ENCODE measurements at places on chromosomes 3 and 15.
A peak's percentile ranks its signal among the peaks of the same experiment; 100 is the strongest.

GRCh38 chr3:64278625-64279024, 53.4 kb upstream of the PRICKLE2 start:
- DNase-seq, result no peak

- DNase-seq, result no peak
Measured at GRCh38 chr3:127168271-127168670, 24.7 kb upstream of the PRR23E start.

DNA sequence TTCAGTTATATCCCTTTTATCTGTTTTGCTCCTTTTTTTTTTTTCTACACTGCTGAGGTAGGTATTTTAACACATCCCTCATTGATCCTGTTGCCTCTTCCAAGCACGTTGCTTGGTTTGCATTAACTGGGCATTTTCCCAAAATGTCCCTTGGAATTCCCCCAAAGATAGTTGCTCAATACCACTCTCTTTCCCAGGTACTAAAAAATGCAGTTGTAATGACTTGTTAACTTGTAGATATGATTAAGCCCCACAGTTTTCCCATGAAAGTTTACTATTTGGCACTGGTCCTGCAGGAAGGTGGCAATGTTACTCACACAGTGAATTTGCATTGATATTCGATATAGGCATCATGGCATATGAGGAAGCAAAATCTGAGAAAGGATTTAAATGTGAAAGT, 67.1 kb downstream of the GRM7 start:
- DNase-seq, result no peak

DNA sequence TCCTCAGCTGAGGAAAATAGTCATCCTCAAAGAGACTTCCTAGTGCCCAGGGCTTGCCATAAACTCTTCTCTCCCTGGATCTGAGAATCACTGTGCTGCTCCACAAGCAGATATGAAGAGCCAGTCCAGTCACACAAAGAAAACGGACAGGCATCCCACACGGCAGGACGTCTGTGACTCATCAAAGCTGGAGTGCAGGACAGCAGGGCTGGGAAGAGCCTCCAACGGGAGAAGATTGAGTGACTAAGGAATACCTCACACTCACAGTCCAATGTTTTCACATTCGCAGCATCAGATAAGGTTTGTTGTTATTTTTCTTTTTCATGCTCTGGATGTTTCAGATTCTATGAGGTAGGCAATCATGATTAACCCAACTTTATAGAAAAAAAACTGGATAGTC, 57.8 kb downstream of the NEK10 start:
- DNase-seq, result peak; percentile 41

- DNase-seq, result no peak
Measured at GRCh38 chr3:171837698-171838097, 5.5 kb upstream of the TMEM212 start.

GRCh38 chr3:184666442-184666841, 45.4 kb downstream of the MAGEF1 start:
- DNase-seq, result no peak

- DNase-seq, result no peak
Measured at GRCh38 chr3:46899151-46900006, 21.9 kb downstream of the PTH1R start.

- DNase-seq, result no peak
Measured at GRCh38 chr15:62541250-62541649, 376.2 kb upstream of the C2CD4B start.

GRCh38 chr3:98596541-98597500, 3.4 kb upstream of the CPOX start:
- DNase-seq, result peak; percentile 32

- no peak for DNase-seq
Measured at GRCh38 chr15:70102827-70103226, 5.1 kb upstream of the TLE3 start.

DNA sequence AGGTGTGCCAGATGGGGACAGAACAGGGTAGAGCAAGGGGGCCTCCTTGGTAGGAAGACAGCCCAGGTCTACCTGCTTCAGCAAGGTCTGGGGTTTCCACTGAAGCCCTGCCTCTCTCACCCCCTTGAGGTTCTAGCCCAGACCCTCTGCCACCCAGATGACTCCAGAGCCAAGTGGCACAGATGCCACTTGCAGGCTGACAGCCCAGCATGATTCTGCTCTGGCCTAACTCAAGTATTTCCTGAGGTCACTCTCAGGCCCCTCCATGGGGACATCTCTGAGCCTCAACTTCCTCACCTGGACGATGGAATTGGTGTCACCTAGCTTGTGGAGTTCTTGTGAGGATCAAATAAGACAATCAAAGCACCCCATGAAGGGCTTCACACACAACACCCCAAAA, 23.9 kb downstream of the PLXNB1 start:
- DNase-seq, result no peak

DNA sequence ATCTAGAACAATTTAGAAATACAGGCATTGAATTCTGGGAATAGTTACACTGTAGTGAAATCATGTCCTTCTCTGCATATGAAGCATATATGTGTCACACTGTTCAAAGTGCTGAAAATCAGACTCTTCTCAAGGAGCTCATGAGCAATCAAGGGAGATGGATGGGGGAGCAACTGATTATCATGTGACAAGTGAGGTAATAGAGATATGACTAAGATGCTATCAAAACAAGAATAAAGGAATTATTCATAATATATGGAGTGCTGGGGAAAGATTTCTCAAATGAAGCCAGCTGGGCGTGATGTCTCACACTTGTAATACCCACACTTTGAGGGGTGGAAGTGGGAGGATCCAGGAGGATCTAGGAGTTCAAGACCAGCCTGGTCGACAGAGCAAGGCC, 74.9 kb upstream of the CHRNB4 start:
- DNase-seq, result peak; percentile 59

DNA sequence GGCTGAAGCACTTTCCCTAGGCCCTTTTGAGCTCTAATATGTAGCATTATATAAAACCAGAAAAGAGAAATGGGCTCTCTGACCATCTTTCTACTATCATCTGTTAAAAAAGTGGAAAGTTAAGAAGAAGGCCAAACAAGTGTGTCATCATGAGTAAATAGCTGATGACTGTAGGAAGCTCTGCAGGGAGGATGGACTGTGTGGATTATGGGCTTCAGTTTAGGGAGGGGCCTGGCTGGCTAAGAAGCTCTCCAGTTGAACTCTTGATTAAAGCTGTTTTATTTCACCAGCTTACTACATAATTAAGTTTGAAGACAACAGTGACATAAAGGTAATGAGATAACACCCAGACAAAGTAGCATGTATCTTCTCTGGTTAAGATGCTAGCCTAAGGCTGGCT, 30.6 kb downstream of the INTS14 start:
- DNase-seq, result peak; percentile 24

GRCh38 chr3:195208183-195208582, 62.8 kb downstream of the XXYLT1 start:
- no peak for DNase-seq

- no peak for DNase-seq
Measured at GRCh38 chr3:37494216-37494615, 319.8 kb upstream of the LRRFIP2 start.

GRCh38 chr15:64686130-64686735, 89.2 kb downstream of the RBPMS2 start:
- peak; percentile 46 for DNase-seq

- DNase-seq, result no peak
Measured at GRCh38 chr15:64026591-64026990, 19.7 kb downstream of the DAPK2 start.

DNA sequence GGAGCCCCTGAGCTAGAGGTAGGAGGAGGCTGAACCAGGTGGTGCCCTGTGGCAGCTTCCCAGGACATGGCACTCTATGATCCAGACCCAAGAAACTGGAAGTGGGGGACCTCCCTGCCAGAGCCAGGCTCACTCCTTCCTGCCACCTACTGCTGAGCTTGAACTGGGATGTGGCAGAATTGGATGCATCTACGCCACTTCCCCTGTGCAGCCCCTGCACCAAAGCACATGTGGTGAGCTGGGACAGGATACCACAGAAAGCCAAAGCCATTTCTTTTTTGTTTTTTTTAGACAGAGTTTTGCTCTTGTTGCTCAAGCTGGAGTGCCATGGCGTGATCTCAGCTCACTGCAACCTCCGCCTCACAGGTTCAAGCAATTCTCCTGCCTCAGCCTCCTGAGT, 518.0 kb upstream of the PPP2R3A start:
- DNase-seq, result no peak

DNA sequence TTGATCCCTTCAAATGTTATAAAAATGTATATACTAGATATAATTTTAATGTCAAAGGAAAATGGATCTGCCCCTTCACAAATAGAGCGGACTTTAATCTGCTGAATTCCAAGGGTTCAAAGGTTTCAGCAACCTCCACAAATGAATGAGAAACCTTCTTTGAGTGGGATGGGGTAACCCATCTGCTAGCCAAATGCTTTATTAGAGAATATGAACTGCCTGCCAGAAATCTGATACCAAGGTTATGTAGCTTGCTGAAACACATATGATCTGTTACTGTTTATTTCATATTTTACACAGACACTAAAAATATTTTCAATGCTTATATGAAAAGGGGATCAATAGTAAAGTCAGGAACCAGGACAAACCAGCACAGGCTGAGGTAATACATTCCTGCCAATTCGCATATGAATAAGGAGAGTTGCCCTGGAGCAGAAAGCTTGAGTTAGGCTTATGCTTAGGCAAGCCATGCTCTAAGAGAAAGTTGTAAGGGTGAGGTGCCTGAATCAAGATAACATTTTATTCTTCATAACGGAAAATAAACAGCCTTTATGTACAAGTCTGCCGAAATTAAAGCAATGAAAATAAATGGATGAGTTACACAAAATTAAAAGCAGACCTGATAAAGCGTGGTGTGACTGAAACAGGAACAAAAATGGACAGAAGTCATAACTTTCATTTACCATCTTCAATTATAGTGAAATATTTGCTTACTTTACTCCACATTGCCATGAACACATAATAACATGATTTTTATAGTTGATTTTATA, 26.5 kb downstream of the PLOD2 start:
- DNase-seq, result no peak

- peak; percentile 6 for DNase-seq
Measured at GRCh38 chr3:114879059-114880031, 267.7 kb downstream of the ZBTB20 start.

DNA sequence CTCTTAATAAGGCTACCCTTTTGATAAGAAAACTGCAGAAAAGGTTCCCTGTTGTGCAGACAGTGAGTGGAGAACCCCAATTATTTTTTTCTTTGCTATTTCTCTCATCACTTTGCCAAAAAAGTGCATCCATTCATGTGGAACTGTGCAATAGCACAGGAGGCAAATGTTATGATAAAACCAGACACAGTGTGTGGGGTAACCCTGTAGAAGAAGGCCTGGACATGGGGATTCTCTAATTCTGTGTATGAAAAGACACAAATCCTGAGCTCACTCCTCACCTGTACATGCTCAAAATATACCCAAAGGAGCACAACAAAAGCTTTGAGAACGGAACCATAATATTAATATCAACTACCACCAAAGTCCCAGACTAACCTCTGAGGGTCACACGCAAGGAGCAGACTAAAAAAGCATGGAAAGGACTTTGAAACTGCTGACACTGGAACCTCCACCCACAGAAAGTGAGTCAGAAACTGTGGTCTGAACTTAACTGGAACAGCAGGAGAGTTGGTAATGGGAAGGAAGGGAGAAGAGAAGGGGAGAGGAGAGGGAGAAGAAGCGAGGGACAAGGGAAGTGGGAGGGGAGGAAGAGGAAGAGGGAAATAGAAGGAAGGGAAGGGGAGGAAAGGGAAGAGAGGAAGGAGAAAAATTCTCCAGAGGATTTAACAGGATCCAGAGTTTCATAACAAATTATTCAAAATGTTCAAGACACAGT, 299.9 kb downstream of the TBC1D5 start:
- no peak for DNase-seq

GRCh38 chr3:148816981-148817525, 10.6 kb upstream of the CPB1 start:
- DNase-seq, result no peak

- DNase-seq, result no peak
Measured at GRCh38 chr3:179432021-179432420, 19.2 kb downstream of the GNB4 start.

GRCh38 chr15:71575474-71576045, 234.8 kb upstream of the NR2E3 start:
- DNase-seq, result no peak

DNA sequence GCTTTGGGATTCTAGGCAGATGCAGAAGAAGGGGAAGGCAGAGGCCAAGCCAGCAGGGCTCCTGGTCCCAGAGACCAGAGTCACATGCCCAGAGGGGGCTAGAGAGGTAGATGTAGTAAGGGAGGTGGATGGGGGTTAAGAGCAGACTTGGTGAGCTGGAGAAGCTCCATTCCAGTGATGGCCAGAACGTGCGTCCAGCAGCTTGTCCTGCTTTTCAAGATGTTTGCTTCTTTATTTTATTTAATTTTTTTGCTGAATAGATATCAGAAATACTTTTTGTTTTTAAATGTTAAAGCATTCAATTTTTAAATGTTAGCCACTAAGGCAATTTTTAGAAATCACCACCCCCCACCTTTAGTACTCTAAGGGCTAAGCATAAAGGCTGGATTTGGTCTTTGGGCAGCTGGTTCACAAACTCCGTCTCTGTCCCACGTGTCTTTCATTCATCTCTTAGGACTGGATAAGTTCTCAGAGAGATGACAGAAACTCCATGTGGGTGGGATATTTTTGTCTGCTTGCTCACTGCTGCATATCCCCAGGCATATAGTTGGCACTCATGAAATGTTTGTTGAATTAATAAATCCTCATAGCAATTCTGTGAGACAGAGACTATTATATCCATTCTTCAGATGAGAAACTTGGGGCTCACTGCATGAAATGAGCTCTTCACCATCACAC, 6.7 kb downstream of the COLQ start:
- DNase-seq, result no peak

- no peak for DNase-seq
Measured at GRCh38 chr3:134372396-134373270, 1.6 kb downstream of the AMOTL2 start.

DNA sequence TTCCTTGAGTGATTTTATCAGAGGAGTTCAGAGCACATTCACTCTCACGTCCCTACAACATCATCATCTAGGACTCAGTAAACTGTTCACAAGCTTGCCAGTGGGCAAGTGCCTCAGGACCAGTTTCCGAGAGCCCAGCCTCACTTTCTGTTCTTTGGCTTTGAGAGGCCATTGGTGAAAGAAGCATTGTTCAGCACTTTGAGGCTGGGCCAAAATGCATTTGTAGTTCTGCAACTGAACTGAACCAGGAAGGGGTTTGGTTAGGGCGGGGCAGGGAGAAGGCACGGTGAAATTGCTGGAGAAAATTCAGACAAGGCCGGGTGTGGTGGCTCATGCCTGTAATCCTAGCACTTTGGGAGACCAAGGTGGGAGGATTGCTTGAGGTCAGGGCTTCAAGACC, 222.1 kb upstream of the CHRM5 start:
- DNase-seq, result no peak

GRCh38 chr3:115792206-115792955, 169.1 kb downstream of the GAP43 start:
- no peak for DNase-seq

Data from RWPE1 (cell line).